ENCODE measurements at places on chromosomes 7 and 10.

- DNase-seq, result no peak
- H3K27ac ChIP-seq, result no peak overlapping the region
- H3K27me3 ChIP-seq, result peaks cover 58% of the 10 kb centered on the region
- H3K4me3 ChIP-seq, result peak overlapping the region; percentile 53
- peaks cover 16% of the 10 kb centered on the region for H3K4me1 ChIP-seq
Measured at GRCh38 chr7:128351296-128352152, 7.8 kb upstream of the RBM28 start.

- peak overlapping the region; percentile 72 for H3K27ac ChIP-seq
- H3K36me3 ChIP-seq, result peaks cover 76% of the 10 kb centered on the region
- H3K27me3 ChIP-seq, result no peaks in the 10 kb centered on the region
Measured at GRCh38 chr10:17235136-17235535, 7.1 kb downstream of the VIM start.

GRCh38 chr10:14074062-14074884, 256.5 kb downstream of the FRMD4A start:
- no peak overlapping the region for H3K27ac ChIP-seq
- DNase-seq, result peak; percentile 90
- no peaks in the 10 kb centered on the region for H3K27me3 ChIP-seq
- no peaks in the 10 kb centered on the region for H3K4me1 ChIP-seq
- H3K36me3 ChIP-seq, result no peaks in the 10 kb centered on the region
- peak overlapping the region; percentile 13 for H3K4me3 ChIP-seq

DNA sequence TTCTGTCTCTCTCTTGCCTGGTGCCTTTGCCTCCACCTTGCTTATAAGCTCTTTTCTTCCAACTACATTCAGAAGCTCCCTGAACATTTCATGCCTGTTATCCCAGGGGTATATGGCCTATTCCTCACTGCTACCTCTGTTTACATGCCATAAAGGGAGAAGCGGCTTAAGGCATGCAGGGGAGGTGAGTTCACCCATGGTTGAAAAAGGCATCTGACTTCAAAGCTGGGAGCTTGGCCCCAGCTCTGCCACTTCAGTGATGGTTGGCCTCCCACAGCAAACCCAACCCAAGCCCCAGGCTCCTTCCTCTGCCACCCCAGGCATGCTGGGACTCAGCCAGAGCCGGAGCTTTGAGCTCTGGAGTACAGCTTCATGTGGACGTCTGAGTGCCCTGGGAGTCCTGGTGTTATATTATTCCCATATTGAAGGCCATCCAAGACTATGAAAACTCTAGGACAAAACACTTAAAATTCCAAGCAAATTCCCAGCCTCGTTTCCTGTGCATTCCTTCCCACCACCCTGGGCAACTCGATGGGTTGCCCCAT, 468.6 kb upstream of the ZMIZ1 start:
- H3K36me3 ChIP-seq, result no peaks in the 10 kb centered on the region
- no peak overlapping the region for H3K27ac ChIP-seq
- H3K4me3 ChIP-seq, result no peak overlapping the region
- no peaks in the 10 kb centered on the region for H3K27me3 ChIP-seq

DNA sequence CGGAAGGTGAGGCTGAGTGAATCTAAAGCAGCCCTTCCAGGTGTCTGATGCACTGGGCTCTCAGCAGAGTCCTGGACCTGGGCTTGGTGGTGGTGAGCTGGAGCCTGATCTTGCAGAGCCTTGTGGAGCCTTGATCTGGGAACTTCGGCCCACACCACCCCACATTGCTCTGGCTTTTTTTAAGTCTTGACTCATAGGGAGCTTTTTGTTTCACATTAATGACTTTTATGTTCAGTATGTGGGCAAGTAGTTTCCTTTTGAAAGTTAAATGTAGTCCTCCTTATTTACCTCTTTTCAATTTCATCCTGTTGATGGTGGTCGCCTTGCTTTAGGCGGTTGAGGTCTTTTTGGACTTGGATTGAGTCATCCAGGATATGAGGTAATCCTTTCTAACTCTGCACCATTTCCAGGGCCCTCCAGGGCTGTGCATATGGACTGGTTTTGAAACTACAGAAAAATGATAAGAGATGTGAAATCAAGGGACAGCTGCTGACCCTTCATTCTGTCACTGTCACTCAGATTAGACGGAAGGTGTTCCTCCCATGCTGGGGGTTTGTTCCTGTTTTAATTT, 2.9 kb upstream of the NRAP start:
- H3K27me3 ChIP-seq, result no peaks in the 10 kb centered on the region
- no peak overlapping the region for H3K4me3 ChIP-seq
- H3K27ac ChIP-seq, result no peak overlapping the region
- H3K4me1 ChIP-seq, result no peaks in the 10 kb centered on the region
- DNase-seq, result no peak

- no peak for DNase-seq
- no peaks in the 10 kb centered on the region for H3K27me3 ChIP-seq
- H3K4me3 ChIP-seq, result no peak overlapping the region
- no peak overlapping the region for H3K27ac ChIP-seq
Measured at GRCh38 chr7:106679153-106679931, 18.4 kb upstream of the CCDC71L start.

GRCh38 chr7:155913719-155914118, 101.5 kb upstream of the SHH start:
- DNase-seq, result no peak
- H3K4me1 ChIP-seq, result no peaks in the 10 kb centered on the region
- no peaks in the 10 kb centered on the region for H3K36me3 ChIP-seq
- H3K27me3 ChIP-seq, result no peaks in the 10 kb centered on the region
- no peak overlapping the region for H3K4me3 ChIP-seq
